ENCODE measurements at places on chromosomes 12 and 14.

DNA sequence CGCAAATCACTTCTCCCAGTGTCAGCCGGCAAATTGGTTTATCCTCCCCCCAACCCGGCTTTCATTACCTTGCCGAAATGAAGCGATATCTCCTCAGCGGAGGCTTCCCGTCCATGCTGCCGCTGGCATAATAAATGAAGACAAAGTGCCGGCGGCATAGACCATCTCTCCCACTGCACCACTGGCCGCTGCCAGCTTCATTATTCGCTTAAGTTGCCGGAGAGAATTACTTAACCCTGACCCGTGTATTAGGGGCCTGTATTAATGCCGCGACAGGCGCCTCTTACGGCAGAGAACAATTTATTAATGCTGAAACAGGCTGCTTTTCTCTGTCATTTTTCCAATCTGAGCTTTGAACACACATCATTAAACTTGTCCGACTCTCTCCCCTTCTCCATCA is 17.5 kb upstream of the GPATCH2L start:
- no peak for DNase-seq

DNA sequence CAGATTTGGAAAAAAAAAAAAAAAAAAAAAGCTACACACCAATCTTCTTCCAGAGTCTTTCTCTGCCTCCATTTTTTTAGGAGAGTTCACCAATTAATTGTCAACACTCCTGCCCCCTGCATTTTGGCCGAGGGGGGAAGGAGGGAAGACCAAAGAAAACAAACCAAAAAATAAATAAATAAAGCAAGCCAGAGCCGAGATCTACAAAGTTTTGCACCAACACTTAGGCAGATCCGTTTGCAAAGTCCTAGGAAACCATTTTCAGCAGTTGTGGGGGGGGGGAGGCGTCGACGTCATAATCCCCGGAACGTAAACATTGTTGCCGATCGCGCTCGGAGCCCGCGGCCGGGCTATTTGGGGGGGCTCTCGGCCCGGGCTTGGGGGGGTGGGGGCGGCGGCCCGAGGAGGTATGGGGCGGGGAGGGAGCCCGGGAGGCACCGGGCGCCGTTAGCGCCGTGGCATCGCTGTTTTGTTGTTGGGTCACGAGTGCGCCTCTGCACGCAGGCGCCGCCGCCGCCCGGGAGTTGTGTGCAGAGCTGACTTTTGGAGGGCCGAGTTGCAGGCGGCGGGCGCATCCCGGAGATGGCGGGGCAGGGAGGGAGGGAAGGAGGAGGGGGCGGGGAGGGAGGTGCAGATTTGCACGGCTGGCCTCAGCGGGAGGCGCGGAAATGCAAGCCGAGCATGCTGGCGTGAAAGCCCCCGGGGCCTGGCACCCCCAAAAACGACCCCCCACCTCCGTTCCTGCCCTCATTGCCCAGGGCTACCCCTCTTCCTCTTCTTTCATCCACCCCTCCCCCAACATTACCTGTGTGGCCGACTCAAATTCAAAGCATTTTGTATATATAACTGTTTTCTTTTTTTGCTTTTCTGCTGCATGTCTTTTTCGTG is 598 bp downstream of the KDM2B start:
- DNase-seq, result no peak

GRCh38 chr12:49979791-49980190 is 7.0 kb downstream of the AQP6 start:
- DNase-seq, result no peak

DNA sequence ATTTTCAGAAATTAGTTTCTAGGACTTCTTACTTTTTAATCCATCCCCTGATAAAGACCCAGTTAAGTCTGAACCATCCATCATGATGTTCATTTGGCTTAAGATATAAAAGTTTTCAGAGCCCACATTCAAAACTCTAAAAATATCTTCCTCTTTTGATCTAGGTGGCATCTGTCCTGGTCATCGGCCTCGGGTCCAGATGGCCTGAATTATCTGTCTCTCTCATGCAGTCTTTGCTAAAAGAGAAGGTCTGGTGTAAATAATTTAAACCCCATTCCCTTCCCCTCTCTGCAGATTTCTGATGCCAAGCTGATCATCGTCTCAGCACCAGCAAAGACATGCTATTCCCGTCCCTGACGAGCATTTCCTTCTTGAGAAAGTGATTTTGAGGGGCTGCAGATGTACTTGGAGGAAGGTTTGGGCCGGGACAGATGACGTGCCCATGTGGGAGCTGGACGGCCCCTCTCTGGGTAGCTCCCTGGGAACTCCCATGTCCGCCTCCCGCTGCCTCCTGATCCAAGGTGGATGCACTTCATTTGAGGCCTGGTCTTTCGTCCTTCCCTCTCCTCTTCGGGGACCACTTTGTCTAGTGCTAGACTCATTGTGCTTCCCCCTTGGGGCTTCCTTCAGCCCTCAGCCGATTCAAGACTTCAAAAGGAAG is 173.0 kb upstream of the PRMT8 start:
- DNase-seq, result no peak

- DNase-seq, result no peak
Observed at GRCh38 chr12:107474639-107475539, 210.7 kb upstream of the PWP1 start.

DNA sequence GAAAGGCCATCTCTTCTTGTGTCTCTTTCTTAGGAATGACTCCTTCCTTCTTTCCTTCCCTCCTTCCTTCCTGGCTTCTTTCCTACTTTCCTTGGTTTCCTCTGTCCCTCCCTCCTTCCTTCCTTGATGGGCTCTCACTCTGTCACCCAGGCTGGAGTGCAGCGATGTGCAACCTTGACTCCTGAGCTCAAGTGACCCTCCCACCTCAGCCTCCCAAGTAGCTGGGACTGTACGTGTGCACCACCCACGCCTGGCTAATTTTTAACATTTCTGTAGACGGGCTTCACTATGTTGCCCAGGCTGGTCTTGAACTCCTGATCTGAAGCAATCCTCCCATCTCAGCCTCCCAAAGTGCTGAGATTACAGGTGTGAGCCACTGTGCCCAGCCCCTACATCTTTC is 10.9 kb upstream of the P2RX7 start:
- DNase-seq, result no peak

- DNase-seq, result no peak
Observed at GRCh38 chr14:75543253-75543652, 21.0 kb downstream of the BATF start.

- no peak for DNase-seq
Observed at GRCh38 chr12:77995436-77996167, 164.9 kb downstream of the NAV3 start.

DNA sequence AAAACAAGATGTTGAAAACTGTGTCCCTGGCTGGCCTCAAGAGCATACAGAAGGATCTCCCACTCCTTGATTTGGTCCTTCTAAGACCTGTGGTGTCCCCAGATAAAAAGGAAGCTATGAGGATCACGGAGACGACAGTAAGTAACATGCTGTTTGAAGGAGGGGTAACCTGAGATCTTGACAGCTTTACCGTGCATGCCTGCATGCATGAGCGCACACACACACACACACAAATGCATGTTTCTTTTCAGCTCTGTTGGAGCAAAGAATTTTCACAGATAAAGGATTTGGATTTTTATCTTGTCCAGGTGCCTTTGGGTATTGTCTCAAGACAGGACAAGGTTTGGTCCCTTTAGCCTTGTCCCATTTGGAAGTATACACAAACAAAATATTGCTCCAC is 411.6 kb upstream of the CCDC196 start:
- no peak for DNase-seq

GRCh38 chr14:66645716-66646115 is 137.8 kb downstream of the GPHN start:
- no peak for DNase-seq

- DNase-seq, result no peak
Observed at GRCh38 chr12:230925-231671, 17.1 kb upstream of the SLC6A12 start.

GRCh38 chr12:89995870-89996269 is 287.2 kb upstream of the ATP2B1 start:
- DNase-seq, result no peak

GRCh38 chr12:128818065-128819022 is 5.4 kb downstream of the SLC15A4 start:
- no peak for DNase-seq
